ENCODE measurements at places on chromosomes 11 and 22. TPM values are rescaled to one million over a fixed set of nuclear protein-coding genes. Genes with fewer than 3 reads are reported as not detected.

DNA sequence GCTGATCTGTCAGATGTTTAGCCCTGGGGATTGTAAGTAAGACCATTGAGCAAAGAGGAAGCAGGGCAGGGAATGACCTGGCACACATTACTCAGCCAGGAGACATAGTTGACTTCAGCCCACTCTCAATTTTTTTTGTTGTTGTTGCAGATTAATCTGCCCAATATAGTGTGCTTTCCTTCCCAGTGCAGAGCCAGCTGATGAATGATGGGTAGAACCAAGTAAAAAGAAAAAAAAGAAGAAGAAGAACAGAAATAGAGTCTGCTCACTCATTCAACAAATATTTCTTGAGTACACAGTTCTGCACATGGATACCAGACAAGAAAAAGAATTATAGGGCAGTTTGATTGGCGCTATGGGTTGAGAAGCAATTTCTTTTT, 292.7 kb downstream of the ETS1 start:
- no peak for DNase-seq
- H3K27me3 ChIP-seq = no peaks in the 10 kb centered on the region
- H3K27ac ChIP-seq = no peak overlapping the region
- H3K4me1 ChIP-seq = no peaks in the 10 kb centered on the region

The AQP11 gene
- 1.2 TPM for total RNA-seq

DNA sequence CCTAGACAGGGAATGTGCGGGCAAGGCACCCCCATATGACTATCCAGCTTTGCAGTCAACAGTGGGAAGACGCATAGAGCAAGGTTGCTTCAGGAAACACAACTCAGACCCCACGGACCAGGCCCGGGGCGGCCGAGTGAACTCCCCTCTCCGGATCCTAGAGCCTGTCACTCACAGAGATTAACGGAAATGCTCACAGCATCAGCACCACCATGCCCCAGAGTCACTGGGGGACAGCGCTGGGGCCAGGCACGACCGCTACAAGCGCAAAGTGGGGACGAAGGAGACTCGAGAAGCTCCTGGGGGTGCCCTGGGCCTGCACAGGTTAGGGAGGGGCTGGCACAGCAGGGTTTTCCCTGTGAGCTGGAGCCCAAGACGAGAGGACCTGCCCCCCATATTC, 15.9 kb downstream of the MACROD1 start:
- DNase-seq = no peak
- no peaks in the 10 kb centered on the region for H3K36me3 ChIP-seq
- H3K4me1 ChIP-seq = peaks cover 19% of the 10 kb centered on the region
- no peak overlapping the region for H3K4me3 ChIP-seq
- H3K27me3 ChIP-seq = peaks cover 14% of the 10 kb centered on the region
- no peak overlapping the region for H3K27ac ChIP-seq

The TBC1D22A gene
- 18.4 TPM for total RNA-seq

DNA sequence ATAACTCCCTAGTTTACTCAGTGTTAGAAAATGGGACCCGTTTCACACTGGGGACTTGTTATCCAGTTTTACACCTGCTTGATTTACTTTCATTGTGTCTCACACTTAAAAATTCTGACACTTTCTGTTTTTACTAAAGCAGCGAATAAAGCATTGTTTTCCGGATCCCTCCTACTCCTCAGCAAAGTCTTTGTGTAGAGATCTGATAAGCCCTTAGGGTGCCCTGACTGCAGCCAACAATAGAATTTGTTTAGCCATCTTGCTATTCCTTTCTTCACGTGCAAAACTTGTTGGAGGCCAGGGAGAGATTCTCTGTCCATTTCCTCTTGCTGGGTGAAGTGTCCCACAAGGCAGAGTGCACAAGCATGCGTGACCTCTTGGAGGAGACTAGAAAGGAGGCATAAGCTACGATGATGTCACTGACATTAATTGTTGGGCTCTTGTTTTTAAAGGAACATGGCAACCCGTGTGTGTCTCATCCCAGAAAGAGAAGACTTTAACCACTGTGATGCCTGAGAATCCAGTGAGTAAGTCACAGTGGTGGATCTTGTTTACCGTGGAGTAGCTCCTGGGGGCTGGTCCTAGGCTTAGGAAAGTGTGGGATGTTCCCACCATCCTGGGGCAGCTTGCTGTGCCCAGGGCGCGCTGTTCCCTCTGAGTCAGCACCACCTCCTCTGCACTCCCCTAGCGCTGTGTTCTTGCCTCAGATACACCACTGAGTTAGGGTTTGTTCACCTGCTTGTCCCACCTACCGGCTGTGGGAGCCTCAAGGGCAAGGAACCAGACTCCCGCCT, 27.7 kb downstream of the MICAL2 start:
- no peak overlapping the region for H3K27ac ChIP-seq
- peaks cover 3% of the 10 kb centered on the region for H3K4me1 ChIP-seq
- H3K4me3 ChIP-seq = no peak overlapping the region
- H3K36me3 ChIP-seq = no peaks in the 10 kb centered on the region
- no peak for DNase-seq

The THRSP gene
- total RNA-seq = not detected

The CATSPERZ gene
- not detected for total RNA-seq

The TMEM86A gene
- total RNA-seq = 1.7 TPM

GRCh38 chr11:16526947-16527346, 170.6 kb upstream of the SOX6 start:
- no peak overlapping the region for H3K27ac ChIP-seq
- no peaks in the 10 kb centered on the region for H3K27me3 ChIP-seq

Data from H1 (cell line).